ENCODE measurements at places on chromosomes 6 and 20.
A peak's percentile ranks its signal among the peaks of the same experiment; 100 is the strongest.

DNA sequence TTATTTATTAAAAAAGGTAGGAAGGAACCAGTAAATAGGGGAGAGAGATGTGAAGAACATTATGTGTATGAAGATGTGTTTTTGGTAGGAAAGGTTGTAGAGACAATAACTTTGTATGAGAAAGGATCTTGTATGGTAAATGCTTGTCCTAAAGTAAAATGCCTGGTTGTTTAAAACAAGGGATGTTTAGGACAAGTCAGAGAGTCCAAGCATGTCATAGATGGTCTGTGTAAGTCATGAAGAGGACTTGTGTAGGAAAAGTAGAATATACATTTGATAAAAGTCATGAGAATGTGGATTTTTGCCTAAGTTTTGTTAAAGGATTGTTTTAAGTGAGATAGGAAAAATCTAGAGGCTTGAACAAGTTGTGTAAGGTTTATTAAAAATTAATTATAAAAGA, 325.1 kb downstream of the CDH26 start:
- DNase-seq, result no peak

- no peak for DNase-seq
These were observed 135.6 kb downstream of the MAP3K4 start for GRCh38 chr6:161127071-161127740.

DNA sequence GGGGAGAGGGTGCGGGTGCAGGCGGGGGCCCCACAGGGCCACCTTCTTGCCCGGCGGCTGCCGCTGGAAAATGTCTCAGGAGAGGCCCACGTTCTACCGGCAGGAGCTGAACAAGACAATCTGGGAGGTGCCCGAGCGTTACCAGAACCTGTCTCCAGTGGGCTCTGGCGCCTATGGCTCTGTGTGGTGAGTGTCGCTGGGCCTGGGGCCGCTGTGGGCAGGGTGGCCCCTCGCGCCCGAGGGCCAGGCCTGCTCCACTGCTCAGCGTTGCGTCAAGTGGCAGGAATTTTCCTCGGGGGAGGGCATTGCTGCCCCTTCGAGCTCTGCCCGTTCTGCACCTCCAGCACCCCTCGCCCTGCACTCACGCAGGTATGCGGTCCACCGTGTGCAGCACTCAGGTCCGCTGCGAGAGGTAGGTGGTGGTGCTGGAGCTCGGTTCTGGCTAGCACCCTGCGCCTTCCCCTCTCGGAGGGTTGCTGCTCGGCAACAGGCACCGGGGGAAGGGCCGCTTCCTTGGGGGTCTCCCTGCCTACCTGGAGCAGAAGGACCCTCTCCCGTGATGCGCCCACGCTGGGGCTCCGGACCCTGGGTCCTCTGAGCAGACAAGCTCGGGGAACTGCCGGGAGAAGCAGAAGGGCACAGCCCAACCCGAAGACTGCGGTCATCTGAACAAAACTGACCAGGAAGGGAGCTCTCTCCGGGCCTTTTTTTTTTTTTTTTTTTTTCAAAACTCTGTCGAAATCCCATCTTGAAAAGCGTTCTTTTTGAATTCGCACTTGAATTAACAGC, 674 bp downstream of the MAPK14 start:
- DNase-seq, result peak; percentile 47

DNA sequence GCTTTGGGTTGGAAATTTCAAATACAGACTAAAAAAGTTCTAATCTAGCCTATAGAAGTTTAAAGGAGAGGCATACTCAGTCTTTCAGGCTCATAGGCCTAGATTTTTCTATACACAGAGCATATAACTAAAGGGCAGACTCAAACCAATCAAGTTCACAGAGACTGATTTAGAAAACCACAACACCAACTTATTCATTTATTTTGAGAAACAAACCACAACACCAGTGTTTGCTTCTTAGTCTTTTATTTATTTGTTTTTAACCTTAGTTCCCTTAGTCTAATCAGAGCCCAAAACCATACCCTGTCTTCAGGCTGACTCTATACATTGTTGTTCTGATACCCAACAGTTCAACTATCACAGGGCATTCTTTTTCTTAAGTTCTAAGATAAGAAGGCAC, 103.7 kb downstream of the REV3L start:
- DNase-seq, result no peak

GRCh38 chr6:41958022-41958856, 16.6 kb upstream of the CCND3 start:
- no peak for DNase-seq

DNA sequence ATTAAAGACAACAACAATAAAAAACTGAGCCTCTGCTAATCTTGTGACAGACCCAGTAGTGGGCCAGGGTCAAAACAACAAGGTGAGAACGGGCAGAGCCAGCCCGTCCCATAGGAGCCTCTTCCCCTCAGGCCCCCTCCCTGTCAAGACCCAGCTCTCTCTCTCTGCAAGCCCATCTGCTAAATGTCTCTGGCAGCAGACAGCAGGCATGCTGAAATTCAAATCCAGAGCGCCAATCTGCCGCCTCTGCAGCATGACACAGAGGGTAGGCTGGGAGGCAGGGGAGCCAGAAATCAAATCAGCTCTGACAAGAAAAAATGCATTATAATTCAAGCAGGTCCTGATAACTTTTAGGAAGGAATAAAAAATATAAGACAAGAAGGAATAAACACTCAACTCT, 26.3 kb downstream of the METTL24 start:
- no peak for DNase-seq

GRCh38 chr6:126377594-126378153, 37.8 kb downstream of the CENPW start:
- DNase-seq, result no peak
